ENCODE measurements at places on chromosomes 5 and 9.

DNA sequence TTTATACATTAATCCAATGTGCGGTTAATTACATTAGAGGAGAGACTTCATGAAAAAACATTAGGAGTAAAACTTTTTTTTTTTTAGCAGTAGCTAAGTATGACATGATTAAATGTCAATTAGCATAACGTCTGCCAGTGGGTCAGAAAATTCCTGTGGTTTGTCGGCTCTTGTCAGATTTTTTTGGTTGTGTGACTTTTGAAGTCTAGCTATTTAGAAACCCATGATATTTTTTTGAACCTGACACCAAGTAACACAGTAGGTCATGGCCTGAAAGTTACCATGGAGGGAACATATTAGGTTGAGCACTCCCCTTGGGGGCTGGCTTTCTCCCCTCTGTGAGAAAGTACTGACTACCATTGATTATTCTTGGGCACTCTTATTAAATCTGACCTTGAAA, 84.8 kb upstream of the ALDH1A1 start:
- no peak for DNase-seq

DNA sequence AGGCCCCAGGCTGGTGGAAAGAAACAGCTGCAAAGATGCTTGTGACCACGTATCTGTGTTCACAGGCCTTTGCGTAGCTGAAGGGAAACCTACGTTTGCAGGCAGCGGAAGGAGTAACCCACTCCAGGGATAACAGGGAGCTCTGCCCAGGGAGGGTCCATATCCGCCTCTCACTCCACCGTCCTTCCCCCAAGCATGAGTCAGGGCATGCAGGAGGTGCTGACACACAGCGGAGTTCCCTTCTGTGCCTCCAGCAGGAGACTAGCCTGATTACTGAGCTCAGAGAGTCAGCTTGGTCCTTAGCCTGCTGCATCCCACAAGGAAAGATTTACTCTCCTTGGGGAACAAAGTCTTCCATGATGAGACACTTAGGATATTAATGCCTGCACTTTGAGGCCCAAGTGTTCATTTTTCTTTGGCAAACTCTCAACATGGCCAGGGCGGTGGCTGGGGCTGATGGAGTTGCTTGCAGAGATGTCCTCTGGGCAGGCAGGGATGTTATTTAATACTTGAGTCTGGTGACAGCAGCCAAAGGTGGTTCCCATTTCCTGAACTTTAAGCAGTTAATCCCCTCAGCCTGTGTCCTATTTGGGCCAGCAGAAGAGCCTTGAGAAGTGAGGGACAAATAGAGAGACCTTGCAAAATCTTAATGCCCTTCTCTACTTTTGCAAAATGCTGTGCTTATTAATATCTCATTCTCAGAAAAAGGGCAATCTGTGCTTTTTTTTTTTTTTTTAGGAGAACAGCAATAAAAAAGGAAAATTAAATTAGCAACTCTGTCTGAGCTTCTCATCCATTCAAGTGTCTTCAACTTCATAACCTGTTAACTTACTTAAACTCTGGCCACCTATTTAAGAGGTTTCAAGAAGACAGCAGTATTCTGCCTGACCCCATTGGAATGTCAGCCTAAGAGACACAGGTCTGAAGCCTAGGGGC, 222.1 kb downstream of the HSPA4 start:
- DNase-seq = peak; percentile 22

GRCh38 chr9:99213197-99213596, 8.5 kb downstream of the ALG2 start:
- no peak for DNase-seq

- peak; percentile 97 for DNase-seq
These were observed 62.7 kb upstream of the OSMR start for GRCh38 chr5:38783011-38783561.

GRCh38 chr9:133892193-133892920, 99.8 kb downstream of the VAV2 start:
- no peak for DNase-seq

DNA sequence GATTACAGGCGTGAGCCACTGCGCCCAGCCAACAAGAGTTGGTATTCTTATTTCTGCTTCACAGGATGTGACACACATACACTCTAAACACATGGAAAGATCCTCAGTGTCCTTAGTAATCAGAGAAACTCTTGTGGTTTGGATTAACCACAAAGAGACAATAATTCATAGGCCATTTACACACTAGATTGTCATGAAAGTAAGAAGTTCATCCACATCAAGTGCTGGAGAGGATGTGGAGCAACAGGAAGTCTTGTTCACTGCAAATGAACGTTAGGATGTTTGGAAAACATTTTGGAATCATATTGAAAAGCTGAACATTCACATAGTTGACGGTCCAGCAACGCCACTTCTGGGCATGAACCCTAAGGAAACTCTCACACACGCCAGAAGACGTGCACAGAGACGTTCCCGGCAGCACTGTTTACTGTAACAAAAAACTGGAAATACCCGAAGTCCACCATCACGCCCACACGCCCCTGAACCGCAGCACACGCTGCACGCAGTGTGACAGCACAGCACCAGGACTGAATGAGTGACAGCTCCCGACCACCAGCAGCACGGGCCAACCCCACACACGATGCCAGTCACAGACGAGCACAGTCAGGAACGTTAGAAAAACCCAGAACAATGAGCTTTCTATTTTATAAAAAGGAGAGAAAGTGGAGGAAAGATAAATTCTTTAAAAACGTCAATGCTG, 87.6 kb downstream of the COL23A1 start:
- DNase-seq = no peak

DNA sequence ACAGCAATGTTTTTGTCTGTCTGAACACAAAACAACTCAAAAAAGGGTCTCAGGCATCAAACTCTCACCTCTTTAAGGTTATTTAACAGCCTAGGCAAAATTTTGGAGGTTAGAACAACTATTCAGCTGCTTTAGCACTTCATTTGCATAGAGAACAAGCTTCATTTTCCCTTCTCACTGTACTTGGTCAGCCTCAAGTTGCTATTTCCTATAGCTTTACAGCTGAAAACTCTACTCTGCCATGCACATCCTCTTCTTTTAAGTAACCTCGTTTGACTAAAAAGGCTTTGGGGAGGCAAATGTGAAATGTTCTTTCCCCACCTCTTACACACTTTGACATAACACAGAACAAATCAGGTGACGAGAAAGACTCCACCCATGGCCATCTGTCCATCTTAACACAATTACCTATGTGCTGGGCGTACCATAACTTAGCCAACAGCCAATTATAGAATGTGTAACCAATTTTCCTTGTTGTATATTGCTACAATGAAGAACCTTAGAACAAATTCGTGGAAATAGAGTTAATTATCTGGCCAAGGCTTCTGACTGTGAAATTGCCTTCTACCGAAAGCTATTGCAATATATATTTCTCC, 195.7 kb downstream of the DCP2 start:
- DNase-seq = no peak

GRCh38 chr5:177568326-177568725, 14.0 kb upstream of the FAM193B start:
- no peak for DNase-seq

- no peak for DNase-seq
These were observed 18.6 kb upstream of the ADRB2 start for GRCh38 chr5:148807851-148808250.

DNA sequence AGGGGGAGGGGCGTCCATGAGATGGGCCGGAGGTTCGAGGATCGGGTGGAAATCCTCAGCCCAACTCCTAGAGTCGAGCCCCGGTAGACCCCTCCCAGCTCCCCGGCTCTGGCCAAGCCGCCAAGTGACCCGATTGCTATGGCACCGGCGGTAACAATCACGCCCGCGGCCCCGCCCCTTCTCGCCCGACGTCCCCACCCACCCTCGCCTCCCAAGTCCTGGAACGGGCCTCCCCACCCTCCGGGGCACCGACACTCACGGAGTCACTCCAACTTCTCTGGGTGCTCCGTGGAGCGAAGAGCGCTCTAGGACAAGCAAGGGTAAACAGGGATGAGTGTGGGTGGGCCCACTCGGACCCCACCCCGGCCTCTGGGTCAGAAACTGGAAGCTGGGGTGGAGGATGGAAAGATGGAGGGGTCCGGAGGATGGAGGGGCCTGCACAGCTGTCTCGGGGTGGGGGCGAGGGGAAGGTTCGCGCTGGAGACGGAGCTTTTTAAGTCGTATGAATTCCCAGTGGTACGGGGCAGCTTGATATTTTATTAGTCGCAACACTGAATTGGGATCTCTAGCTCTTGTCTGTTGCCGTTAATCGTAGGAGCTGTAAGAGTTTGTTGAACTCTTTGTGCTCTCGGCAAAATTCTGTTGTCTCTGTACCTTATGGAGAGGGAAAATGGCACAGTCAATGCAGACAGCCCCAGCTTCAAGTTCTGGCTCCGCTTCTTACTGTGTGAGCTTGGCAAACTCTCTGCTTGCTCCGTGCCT, at the start of gene SPACA9:
Gene SPACA9, plus strand, starts transcription at position 204 of the 762 bp plus-strand sequence. CDS start 5,050 bp downstream, outside the sequence.
- no peak for DNase-seq

DNA sequence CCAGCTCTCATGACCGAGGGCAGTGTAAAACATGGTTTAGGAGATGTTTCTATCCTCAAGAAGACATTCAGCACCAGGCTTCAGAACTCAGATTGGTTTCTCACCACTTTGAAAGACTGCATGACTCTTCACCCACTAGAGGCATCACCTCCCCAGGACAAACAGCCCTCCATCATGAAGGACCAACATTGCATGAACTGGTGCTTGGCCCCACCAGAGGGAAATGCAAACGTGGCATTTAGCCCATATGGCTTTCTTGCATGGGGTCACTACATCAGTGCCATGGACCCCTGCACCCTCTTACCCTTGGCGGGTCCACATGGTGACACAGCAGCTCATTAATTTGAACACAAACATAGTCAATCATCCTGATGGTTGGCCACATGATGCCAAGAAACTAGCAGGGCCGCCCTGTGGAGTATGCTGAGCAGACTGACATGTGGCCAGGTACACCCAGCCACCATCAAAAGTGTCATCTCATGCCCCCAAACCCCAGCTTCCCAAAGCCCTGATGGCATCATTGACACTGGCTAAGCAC, 129.5 kb upstream of the FSTL4 start:
- no peak for DNase-seq

DNA sequence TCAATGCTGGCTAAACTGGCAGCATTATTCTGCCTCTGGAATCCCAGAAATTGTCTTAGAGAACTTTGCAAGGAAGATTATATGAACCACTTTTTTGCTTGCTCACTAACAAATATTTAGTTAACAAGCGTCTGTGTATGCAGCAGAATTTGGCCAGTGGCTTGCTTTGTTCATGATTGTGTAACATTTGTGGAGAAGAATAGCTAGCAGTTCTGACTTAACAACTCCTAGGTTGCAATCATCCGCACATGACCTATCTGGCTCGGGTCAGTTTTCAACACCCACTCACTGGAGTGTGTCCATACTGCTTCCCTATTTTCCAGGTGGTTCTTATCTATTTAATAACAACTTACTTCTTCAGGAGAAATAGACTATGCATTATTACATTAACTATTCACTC, 98.5 kb downstream of the SNX18 start:
- no peak for DNase-seq

- DNase-seq = no peak
These were observed 2.9 kb downstream of the PBX3 start for GRCh38 chr9:125749951-125750626.

GRCh38 chr5:14322437-14323187, 179.5 kb downstream of the TRIO start:
- no peak for DNase-seq

DNA sequence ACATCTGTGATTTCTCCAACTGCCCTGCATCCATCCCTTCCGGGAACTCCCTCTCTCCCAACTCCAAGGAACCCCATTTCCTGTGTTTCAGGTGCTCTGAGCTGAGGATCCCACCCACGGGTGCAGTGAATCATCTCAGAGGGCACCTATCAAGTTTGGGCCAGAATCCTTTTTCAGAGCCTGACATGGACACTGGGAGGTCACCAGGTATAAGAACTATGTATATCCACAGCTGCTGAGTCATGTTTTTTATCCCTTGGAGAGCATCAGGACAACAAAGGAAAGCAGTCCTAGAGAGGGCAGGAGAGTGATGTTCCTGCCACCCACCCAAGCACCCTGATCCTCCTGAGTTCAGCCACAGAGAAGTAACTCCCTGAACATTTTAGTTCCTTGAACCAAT, 3.8 kb downstream of the MED27 start:
- DNase-seq = no peak

DNA sequence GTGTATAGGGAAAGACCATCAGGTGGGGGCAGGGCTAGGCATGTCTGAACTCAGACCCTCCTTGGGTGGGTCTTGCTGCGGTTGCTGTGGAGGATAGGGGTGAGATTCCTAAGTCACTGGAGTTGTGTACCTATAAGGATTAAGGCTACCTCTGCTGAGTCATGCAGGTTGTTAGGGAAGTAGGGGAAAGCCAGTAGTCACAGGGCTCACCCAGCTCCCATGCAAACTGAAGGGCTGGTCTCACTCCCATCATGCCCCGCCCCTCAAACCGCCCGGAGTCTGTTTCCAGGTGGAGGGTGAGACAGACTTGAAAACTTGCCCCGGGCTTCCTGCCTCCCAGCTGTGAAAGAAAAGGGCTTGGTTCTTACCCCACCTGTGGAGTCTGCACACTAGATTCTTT, 161.8 kb downstream of the CAVIN4 start:
- DNase-seq = no peak

DNA sequence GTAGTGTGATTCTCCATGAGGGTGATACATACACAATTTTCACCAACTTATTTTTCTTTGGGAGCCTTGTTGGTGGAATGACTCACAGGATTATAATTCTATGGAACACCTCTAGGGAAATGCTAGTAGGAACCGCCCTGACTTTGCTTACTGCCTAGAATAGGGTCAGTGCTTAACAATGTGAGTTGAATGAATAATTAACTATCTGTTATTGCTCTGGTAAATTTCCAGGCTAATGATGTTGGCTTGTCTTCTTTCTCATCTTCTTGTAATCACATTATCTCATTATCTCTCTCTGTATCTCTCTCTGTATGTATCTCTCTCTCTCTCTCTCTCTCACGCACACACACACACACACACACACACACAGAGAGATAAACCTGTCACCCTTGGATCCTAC, 291.1 kb downstream of the TRIM32 start:
- no peak for DNase-seq

DNA sequence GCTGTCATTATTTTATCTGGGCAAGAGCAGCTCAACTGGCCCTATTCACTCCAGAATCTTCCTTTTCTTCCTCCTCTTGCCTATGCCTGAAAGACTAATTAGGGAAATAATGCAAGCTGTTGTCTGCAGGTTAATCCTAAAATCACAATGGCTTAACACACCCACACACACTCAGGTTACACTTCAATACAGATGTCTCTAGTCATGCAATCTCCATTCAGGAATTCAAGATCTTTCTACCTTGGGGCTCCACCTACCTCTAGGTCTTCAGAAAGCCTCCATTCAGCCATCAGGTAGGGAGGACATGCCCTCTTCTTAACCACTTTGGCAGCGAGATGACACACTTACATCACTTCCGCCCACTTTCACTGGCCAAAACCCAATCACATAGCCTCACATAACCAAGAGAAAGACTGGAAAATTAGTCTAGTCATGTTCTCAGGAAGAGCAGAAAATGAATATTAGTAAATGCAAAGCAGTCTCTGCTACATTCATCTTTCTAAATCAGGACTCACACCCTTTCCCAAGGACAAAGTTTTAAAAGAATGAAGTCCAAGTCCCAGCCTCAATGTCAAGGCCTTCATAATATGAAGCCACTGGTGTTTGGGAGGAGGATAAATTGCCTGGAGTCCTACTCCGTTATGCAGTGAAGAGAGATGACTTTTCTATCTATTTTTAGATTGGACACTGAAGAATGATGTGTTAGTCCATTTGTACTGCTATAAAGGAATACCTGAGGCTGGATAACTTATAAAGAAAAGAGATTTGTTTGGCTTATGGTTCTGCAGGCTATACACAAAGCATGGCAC, 428.1 kb downstream of the EFNA5 start:
- no peak for DNase-seq

All from fibroblast of skin of left quadriceps (primary cell).